Kidney (tissue), 22 donors: ENCODE measurements at places on chromosomes 2 and 18. TPM values are rescaled to one million over a fixed set of nuclear protein-coding genes. Genes with fewer than 3 reads are reported as not detected.

GRCh38 chr2:81670885-81671284 is 1366.3 kb upstream of the LRRTM1 start:
- DNase-seq = no peak

GRCh38 chr2:10476723-10477442 is 28.8 kb upstream of the ODC1 start:
- no peak for DNase-seq

The CTLA4 gene
- polyA plus RNA-seq = 0.22 TPM

GRCh38 chr2:214839464-214839863 is 30.0 kb upstream of the BARD1 start:
- DNase-seq = no peak

- DNase-seq = no peak
These were observed 21.2 kb upstream of the ATOH8 start for GRCh38 chr2:85732467-85733120.
